ENCODE measurements at places on chromosomes 16 and 17.

GRCh38 chr16:28491230-28491969 is 474 bp downstream of the CLN3 start:
- no peak for DNase-seq

DNA sequence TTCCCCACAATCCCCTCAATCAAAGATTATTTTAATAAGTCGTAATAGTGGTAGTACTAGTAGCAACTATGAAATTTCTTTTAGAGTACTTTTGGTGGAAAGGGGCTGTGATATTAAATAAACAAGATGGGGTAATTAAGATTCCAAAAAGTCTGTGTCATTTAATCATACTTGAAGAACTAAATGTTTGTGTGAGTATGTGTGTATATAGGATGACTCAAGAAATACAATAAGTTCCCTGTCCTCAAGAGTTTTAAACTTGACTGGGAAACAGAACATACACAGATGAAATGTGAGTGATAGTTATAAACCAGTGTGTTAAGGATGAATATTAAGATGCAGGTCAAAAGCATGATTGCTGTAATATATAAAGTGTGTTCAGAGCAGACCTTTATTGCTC is 2.3 kb downstream of the ALDH3A2 start:
- no peak for DNase-seq

DNA sequence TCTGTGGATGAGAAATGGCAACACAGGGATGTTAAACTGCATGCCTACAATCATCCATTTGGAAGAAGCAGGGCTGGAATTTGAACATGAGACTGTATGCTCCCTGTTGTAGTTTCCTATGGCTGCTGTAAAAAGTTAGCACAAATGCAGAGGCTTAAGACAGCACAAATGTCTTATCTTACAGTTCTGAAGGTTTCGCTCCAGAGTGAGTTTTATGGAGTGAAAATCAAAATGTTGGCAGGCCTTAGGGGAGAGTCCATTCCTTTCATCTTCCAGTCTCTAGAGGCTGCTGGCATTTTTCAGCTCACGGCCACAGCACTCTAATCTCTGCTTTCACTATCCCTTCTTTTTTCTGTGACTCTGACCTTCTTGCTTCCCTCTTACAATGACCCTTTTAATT is 660.1 kb downstream of the WWOX start:
- no peak for DNase-seq

DNA sequence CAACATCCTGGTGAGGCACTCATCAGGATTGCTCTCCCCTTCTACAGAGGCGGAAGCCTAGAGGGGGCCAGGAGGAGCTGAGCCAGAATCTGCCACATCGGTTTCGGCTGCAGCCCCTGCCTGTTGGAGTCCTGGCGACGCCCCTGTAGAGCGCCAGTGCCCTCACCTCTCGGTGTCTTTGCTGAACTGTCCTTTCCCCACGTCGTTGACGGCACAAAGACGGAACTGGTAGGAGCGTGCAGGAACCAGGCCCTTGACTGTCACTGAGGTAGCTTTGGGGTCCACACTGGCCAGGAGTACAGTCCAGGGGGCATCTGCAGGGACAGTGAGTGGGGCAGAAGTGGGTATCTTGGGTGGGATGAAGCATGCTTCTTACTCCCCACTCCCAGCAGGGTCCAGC is 110.3 kb upstream of the CDC42EP4 start:
- no peak for DNase-seq

DNA sequence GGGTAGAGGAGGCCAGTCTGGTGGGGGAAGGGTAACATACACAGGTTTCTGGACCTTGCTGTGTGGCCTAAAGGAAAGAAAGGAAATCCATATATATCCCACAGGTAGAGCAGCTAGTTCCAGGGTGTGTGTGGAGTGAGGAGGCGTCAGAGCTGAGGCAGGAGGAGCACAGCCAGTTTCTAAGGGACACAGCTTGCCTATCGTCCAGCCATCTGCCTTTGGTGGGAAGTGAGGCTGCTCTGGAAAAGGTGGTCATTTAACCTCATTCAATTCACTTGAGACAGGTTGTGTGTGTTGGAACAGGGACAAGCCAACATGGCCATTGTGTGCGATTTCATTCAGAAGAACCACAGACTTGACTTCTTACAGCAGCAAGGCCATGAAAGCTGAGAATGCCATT is 36.9 kb upstream of the ERN1 start:
- no peak for DNase-seq

- DNase-seq, result no peak
Observed at GRCh38 chr17:28871056-28871579, 16.3 kb downstream of the ERAL1 start.

- DNase-seq, result no peak
Observed at GRCh38 chr17:30433514-30433913, 43.7 kb upstream of the GOSR1 start.

- DNase-seq, result no peak
Observed at GRCh38 chr16:69217433-69217832, 30.5 kb downstream of the SNTB2 start.

- no peak for DNase-seq
Observed at GRCh38 chr16:85220964-85221731, 108.9 kb upstream of the CIBAR2 start.

DNA sequence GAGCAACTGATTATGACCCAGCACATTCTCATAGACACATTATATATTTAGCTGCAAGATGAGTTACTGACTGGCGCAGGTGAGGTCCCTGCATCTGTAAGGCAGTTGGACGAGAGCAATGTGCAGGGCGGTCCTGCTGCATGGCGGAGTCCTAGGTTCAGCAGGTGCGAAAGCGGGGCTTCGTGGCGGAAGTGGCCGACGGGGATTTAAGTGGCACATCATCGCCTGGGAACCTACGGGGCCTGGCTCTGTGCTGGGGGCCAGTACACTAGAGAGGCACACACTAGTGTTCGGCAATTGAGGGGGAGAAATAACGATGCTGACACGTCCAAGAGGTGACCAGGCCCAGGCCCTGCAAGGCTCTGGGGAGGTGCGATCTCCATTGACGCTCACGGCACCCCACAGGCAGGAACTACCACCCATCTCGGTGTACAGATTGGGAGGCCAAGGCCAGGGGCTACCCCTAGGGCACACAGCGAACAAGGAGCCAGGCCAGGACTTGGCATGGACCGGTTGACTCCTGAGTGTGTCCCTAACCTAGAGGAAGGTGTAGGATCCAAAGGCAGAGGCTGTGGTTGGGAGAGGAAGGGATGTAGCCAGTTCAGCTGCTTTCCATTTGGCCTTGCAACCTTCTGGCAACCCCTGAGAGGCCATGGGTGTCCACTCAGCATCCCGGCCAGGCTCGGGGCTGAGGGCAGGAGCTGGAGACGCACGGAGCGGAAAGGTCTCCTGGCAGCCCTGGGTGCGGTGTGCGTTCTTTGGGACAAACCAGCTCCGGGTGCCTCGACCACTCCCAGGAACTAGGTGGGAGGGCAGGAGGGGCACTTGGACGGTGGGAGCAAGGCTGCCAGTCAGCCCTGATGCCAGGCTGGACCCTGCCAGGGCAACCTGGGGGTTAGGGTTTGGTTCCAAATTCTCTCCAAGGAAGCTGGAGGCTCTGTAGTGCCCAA is 103.9 kb upstream of the CREBBP start:
- DNase-seq, result no peak

GRCh38 chr16:4954714-4955113 is 3.4 kb upstream of the SEC14L5 start:
- DNase-seq, result no peak

- no peak for DNase-seq
Observed at GRCh38 chr17:29124135-29124924, 55.9 kb downstream of the MYO18A start.

DNA sequence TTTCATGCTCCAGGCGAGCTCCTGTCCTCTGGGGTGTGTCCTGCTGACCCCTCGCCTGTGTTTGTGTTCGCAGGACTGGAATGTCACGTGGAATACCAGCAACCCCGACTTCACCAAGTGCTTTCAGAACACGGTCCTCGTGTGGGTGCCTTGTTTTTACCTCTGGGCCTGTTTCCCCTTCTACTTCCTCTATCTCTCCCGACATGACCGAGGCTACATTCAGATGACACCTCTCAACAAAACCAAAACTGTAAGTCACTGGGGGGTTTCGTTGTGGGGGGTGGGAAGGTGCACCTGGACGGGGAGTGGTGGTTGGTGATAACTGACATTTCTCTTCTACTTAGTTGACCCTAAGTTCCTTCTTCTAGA is 58.3 kb downstream of the ABCC1 start:
- DNase-seq, result no peak

DNA sequence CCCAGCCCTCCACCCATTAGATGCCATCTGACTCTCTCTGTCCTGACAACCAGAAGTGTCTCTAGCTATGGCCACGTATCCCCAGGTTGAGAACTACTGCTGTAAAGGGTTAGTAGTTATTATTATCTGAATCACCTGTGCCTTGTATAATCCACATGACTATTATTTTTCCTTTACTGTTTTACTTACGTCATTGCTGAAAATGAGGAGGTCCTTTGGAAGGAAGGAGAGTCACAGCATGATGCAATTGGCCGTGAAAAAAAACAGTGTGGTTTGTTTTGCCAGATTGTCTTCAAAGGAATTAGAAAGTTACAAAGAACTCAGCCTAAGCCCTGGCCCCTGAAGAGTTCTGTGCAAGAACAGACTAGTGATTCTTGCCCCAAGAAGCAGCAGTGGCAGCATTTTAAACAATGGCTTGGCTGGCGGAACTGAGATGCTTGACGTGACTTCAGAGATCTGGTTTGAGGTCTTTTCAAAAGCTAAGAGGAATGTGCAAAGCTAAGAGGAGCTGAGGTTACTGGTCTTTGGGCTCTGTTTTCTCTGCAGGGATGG is 413.3 kb upstream of the EEF2KMT start:
- no peak for DNase-seq

- no peak for DNase-seq
Observed at GRCh38 chr16:67244387-67245185, 2.7 kb downstream of the FHOD1 start.

GRCh38 chr16:55489956-55490265 is 10.9 kb downstream of the MMP2 start:
- no peak for DNase-seq

DNA sequence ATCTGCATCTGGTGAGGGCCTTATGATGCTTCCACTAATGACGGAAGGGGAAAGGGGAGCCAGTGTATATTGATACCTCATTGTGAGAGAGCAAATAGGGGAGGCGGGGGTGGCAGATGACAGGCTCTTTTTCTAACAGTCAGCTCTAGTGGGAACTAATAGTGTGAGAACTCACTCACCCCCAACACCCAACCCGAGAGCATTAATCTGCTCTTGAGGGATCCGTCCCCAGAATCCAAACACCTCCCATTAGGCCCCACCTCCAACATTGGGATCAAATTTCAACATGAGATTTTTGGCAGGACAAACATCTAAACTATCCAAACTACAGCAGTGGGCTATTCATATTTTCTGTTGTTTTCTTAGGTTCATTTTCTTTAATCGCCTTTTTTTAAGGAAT is 54.4 kb downstream of the BPTF start:
- no peak for DNase-seq

- no peak for DNase-seq
Observed at GRCh38 chr17:8954339-8954738, 11.2 kb downstream of the PIK3R5 start.

DNA sequence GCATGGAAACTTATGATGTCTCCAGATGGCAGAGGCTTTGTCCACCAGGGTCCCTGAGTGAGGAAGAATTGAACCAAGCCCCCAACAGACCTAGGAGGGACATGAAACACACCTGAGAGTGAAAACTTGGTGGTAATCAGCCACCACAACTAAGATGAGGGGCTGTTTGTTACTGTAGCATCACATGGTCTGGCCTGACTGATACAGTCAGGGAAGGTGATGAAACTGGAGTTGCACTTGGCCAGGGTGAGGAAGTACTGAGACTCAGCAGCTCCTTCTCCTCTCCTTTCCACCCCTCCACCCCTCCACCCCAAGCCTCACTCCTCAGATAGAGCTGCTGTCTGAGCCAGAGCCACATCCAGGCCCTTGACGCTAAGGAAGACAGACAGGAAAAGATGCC is 37.2 kb downstream of the C16orf82 start:
- no peak for DNase-seq

- DNase-seq, result no peak
Observed at GRCh38 chr17:29597361-29598172, 4.6 kb downstream of the ANKRD13B start.

- no peak for DNase-seq
Observed at GRCh38 chr16:62751218-62751617, 715.0 kb upstream of the CDH8 start.

DNA sequence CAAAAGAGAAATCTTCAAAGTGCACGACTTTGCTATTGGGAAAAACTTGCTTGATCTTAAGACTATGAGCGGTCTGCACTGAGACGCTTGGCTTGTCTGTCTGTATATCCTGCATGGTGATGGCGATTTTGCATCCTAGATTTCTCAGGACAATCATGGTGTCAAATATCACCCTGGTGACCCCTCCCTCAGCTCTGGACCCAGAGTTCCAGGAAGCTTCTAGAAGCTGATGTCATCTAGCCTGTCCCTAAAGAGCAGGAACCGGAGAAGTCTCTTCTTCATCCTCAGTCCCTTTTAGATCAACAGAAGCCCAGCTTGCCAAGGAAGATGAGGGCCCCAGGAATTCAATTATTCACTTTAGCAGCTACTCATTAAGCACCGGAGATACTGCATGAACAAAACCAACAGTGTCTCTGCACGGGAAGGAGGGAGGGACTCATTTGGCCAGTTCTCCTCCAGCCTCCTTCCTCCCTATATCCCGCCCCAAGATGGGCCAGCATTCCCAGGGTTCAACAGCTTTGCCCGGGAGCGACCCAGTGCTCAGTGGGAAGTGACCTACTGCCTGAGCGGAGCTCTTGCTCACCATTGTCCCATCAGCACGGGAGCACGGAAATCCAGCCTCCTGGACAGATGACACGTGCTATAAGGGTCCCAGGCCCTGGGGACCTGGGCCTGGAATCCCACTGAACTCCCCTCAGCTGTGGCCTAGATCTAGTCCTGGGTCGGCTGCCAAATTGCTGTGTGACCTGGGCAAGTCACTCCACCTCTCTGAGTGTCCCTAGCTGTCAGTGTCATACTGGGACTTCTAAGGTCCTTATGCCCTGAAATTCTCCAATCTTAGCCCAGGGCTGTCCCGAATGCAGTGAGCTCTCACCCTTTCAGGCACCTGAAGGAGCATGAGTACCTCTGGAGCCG is 3.8 kb downstream of the EMP2 start:
- DNase-seq, result no peak

- DNase-seq, result no peak
Observed at GRCh38 chr17:63621229-63621683, 961 bp upstream of the MAP3K3 start.

DNA sequence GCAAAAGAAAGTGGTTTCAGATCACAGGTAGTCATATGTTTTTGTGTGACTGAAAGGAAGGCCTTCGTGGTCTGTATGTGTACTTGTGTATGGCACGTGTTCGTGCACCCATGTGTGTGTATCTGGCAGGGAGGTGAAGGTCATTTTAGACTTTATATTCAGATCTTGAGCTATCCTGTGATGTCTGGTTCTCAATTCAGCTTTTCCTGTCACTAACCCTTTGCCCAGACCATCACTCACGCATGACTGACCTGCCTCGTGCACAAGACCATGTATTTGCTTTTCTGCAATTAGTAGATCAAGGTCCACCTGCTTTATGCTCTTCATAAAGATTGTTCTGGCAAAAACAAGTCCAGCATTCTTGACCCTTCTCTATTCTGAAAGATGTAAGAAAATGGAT is 139.7 kb upstream of the MAF start:
- DNase-seq, result no peak

- no peak for DNase-seq
Observed at GRCh38 chr16:89114159-89114981, 20.7 kb downstream of the ACSF3 start.

GRCh38 chr17:60158751-60159478 is 9.1 kb downstream of the CA4 start:
- DNase-seq, result no peak
